ENCODE measurements at places on chromosomes 11 and 22. TPM values are rescaled to one million over a fixed set of nuclear protein-coding genes. Genes with fewer than 3 reads are reported as not detected.

The MRGPRE gene
- total RNA-seq = not detected

The SLC37A2 gene
- total RNA-seq = 8.8 TPM

DNA sequence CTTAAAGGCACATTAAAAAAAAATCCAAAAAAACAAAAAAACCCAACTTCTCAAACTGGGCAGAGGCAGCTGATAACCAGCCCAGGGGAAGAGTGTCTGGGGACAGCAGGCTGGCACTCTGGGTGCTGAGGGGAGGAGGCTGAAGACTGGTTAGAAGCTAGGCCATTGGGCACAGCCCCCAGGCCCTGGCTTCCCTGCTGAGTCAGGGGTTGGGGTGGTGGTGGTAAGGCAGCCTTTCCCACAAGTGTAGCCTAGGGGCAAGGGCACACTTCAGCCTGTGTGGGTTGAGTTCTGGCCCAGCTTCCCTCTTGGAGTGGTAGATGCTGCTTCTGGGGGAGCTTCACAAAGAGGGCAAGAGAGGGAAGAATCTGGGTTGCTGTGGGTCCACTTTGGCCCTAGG, 16.3 kb upstream of the ARFGAP3 start:
- DNase-seq = no peak

- peak; percentile 56 for DNase-seq
Observed at GRCh38 chr11:74025467-74026166, 16.7 kb upstream of the UCP3 start.

- DNase-seq = no peak
Observed at GRCh38 chr11:88387957-88388356, 50.4 kb upstream of the CTSC start.

DNA sequence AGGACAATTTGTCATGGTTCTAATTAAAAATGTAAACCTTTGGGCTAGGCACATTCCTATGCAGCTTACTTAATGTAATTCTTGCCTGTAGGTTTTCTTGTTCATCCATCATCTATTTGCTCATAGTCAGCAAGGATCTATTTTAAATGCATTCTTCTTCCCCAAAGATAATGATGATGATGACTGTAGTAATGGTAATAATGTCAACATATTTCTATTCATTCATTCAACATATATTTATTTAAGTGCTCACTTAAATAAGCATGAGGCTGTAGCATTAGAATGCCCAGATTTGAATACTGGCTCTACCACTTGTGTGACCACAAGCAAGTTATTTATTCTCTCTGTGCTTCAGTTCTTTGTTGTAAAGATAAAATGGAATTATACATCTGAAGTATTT, 169.6 kb upstream of the SYN3 start:
- no peak for DNase-seq

DNA sequence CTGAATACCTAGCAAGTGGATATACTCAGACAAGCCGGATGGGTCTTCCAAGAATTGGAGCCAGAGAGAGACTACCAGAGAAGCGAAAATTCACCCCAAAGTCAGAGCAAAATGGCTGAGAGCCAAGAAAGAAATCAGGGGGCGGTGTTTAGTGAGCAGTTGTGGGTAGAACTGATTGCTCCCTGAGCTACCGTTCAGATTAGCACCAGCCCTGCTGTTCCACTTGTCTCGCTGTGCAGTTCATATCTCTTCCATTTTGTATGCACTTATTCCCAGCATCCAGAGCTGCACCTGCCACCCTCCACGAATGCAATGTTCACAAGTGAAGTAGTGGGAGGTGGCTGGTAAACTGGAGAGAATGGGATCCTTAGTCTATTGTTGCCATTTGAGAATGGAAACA, 25.5 kb downstream of the DRD2 start:
- DNase-seq = no peak

The RASSF10 gene
- not detected for total RNA-seq

The TMEM45B gene
- not detected for total RNA-seq

- DNase-seq = peak; percentile 2
Observed at GRCh38 chr22:27004434-27004833, 347.0 kb downstream of the MIAT start.

DNA sequence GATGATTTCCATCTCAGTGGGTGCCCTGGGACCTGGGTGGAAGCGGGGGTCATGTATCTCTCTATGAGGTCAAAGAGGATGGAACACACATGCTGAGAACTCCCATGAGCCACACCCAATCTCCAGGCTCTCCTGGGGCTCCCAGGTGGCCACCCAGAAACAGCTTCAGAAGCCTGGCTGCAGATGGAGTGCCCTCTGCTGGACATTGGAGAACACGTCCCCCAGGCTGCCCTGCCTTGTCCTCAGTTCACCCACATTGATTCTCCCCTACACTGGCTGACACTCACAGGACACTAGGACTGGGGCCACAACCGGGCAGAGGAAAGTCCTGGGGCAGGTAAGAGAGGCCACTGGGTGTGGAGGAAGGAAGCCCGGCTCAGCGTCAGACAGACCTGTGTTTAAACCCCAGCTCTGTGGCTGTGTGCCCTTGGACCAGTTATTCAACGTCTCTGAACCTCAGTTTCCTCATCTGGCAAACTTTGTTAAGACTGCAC, 4.5 kb upstream of the NOL12 start:
- DNase-seq = peak; percentile 76

- DNase-seq = no peak
Observed at GRCh38 chr11:109001585-109001984, 336.7 kb downstream of the DDX10 start.

The BDNF gene
- 3.1 TPM for total RNA-seq

DNA sequence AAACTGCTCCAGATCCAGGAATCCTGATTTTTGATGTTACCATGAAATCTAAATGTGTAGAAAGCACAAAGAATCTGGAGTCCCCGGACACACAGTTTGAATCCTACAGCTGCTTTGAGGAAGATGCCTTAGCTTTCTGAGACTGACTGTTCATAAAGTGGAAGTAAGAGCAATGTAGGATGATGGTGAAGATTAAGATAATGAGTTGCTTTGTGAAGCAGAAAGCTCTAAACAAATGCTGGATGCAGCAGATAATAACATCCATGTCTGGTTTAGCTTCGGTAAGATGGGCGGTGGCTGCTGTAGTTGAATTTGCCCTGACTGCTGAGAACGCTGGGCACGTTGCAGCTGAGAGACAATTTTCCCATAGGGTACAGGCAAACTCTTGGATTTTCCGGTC, 20.1 kb downstream of the OVOL1 start:
- no peak for DNase-seq

GRCh38 chr11:27865105-27865504, 164.8 kb upstream of the BDNF start:
- DNase-seq = no peak

- DNase-seq = no peak
Observed at GRCh38 chr11:90242894-90243416, 20.1 kb upstream of the CHORDC1 start.

GRCh38 chr11:76493040-76493439, 48.2 kb downstream of the EMSY start:
- no peak for DNase-seq

GRCh38 chr11:133727774-133728173, 117.5 kb downstream of the SPATA19 start:
- no peak for DNase-seq

The ANKK1 gene
- not detected for total RNA-seq

GRCh38 chr11:12218909-12219308, 108.5 kb downstream of the MICAL2 start:
- DNase-seq = no peak

DNA sequence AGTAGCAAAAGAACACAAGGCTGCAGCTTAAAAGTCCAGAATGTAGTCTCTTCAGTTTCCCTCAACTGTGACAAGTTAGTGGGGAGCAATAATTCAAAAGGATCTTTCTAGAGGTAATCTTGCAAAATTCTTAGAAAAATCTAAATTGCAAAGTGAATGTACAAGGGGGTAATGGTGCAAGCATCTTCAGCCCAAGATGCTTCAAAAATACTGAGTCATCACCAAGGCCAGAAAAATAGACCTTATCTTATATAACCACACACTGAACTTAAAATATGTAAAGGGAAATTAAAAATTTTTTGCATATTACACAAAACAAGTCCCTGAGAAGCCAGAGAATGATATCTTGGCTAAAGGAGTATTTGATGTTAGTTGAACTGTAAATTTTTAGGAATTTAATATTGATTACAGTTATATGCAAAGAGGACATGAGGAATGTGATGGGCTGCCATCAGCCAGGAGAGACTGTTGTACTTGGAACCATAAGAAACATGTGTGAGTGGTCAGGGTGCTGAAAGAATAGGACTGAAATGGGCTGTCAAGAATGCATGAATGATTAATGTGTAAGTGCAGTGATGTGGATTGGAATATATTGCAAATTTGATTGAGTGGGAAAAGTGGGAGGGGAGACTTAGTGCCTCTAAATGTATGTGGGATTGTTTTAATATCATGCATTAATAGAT, 85.7 kb upstream of the LIN7C start:
- no peak for DNase-seq

DNA sequence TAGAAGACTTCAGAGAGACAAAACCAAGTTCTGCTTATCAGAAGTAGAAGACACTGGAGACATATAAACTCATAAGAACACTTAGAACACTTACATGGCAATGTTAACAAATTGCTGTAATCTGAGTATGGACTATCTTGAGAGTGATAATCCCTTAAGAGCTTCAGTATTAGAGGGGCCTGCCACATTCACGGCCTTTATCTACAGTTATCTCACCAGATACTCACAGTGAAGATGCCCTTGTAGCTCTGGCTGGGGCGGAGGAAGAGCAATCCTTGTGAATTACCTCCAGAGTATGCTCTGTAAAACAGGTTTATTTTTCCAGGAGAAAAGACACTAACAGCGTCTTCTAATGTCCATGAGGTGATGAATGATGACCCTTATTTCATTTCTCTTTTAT, 762.8 kb downstream of the FAM181B start:
- DNase-seq = no peak

- DNase-seq = peak; percentile 64
Observed at GRCh38 chr11:105034813-105035620, at the start of gene CASP1. Gene CASP1, minus strand, starts transcription at chr11:105035144. Its CDS starts 31 bp downstream, at chr11:105035113.

GRCh38 chr11:35571696-35572095, 46.3 kb upstream of the PAMR1 start:
- DNase-seq = no peak

DNA sequence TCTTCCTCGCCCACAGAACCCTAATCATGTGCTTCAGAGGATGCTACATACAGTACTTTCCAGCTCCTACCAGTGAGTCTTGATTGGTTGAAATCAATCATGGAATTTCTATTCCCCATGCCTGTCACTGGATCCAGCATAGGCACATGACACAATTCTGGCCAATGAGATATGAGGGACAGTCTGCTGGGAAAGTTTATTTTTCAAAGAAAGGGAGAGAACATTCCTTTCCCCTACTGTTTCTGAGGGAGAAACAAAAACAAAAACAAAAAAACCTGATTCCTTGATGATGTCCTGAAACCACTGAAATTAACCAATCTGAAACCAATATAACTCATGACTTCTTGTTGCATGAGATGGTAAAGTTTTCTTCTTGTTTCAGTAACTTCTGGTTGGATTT, 3.3 kb upstream of the RCN1 start:
- DNase-seq = peak; percentile 96

Measured in LHCN-M2 (cell line).